ENCODE measurements at places on chromosomes 12 and 14.

DNA sequence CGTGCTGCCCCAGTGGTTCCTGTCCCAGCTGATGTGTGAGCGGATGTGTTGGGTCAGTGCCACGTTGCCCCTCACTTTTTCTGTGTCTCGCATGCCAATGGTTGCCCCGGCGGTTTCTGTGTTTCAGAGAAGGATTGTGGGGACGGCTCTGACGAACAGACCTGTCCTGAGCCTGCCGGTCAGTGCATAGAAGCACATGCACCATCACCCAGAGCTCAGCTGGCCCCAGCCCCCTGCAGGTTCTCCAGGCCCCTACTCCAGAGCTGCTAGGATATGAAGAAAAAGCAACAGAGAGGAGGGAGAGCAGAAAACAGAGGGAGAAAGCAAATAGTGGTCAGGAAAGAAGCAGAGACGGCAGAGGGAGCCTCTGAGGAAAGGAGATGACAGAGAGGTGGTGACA is 20.6 kb upstream of the LRP1-AS start:
- no peak for DNase-seq
- peaks cover 39% of the 10 kb centered on the region for H3K4me1 ChIP-seq
- peaks cover 69% of the 10 kb centered on the region for H3K36me3 ChIP-seq
- H3K27ac ChIP-seq: no peak overlapping the region
- no peaks in the 10 kb centered on the region for H3K27me3 ChIP-seq
- no peak overlapping the region for H3K4me3 ChIP-seq

DNA sequence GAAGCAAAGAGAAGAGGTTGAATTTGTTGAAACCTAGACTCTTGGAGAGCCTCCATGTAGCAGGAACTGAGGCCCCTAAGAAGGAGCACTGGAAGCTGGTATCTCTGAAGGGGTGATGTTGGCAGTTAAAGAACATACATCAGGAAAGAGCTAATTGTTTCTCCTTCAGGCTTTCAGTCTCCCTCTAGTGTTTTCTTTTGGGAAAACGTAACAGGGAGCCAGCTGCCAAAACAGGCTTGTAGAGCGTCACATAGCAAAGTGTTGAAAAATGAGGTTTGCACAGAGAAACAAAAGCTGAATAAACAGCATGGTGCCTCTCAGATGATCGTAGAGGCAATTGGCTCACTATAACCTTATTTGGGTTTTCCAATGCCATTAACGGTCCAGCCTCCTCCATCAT is 46.9 kb upstream of the CAND1 start:
- H3K4me3 ChIP-seq: no peak overlapping the region
- H3K27me3 ChIP-seq: no peaks in the 10 kb centered on the region
- H3K27ac ChIP-seq: no peak overlapping the region
- DNase-seq: peak; percentile 44
- H3K4me1 ChIP-seq: no peaks in the 10 kb centered on the region

- no peaks in the 10 kb centered on the region for H3K36me3 ChIP-seq
- no peak overlapping the region for H3K4me3 ChIP-seq
- no peaks in the 10 kb centered on the region for H3K4me1 ChIP-seq
- no peak overlapping the region for H3K27ac ChIP-seq
- H3K27me3 ChIP-seq: no peaks in the 10 kb centered on the region
These were observed 17.0 kb downstream of the SIX1 start for GRCh38 chr14:60632257-60632656.

GRCh38 chr12:3319723-3320492 is 171.1 kb upstream of the PRMT8 start:
- H3K4me1 ChIP-seq: no peaks in the 10 kb centered on the region
- H3K36me3 ChIP-seq: no peaks in the 10 kb centered on the region
- no peak overlapping the region for H3K27ac ChIP-seq
- H3K27me3 ChIP-seq: peaks cover 25% of the 10 kb centered on the region
- peak; percentile 27 for DNase-seq

- peaks cover 27% of the 10 kb centered on the region for H3K4me1 ChIP-seq
- no peaks in the 10 kb centered on the region for H3K27me3 ChIP-seq
- DNase-seq: peak; percentile 95
- no peaks in the 10 kb centered on the region for H3K36me3 ChIP-seq
These were observed 10.4 kb downstream of the BEST3 start for GRCh38 chr12:69688471-69689427.

DNA sequence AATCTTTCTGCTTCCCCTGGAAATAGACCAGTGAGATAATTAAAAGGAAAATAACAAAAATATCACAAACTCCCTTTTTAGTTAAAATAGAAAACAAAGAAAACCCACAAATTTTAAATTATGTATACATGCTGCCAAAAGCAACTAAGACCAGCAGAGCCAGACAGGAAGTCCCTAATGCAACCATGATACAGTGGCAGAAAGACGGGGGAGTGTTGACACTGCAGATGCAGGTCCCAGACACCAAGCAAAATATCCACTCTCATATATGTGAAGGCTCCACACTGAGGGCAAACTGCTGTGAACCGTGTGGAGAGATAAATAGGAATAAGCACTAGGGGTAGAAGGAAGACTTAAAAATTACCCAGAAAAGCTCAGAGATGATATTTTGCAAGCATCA is 401.0 kb downstream of the BTG1 start:
- H3K27ac ChIP-seq: no peak overlapping the region
- DNase-seq: no peak
- H3K27me3 ChIP-seq: no peaks in the 10 kb centered on the region
- no peak overlapping the region for H3K4me3 ChIP-seq
- no peaks in the 10 kb centered on the region for H3K4me1 ChIP-seq

DNA sequence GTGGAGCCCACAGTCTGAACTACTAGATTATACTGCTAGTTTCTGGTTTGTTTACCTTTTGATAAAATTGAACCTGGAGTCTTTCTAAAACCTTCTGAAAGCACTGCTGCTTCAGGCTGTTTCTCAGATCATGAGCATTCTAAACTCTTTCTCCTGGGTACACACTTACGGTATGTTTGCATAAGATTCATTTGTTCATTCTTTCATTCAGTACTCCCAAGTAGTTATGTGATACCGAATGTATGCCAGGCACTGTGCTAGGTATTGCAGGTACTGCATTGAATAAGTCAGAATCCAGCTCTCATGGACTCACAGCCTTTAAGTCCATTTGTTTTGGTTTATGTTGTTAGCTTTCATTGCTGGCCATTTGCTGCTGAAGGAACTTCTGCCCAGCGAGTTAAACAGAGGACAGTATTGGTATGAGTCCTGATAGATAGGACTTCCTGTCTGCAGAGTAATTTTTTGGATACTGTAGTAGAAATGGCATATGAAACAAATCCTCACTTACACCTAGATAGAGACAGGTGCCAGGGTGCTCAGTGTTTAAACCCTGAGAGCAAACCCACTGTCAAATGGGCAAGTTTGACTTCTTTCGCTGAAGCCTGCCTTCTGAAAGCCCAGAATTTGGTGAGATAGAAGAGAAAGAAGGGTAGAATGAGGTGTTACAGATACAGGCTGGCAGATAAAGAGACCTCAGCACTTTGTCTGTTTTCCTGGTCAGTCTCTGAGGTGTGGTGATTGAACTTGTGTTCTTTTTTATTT is 2.1 kb downstream of the SUSD6 start:
- peak overlapping the region; percentile 100 for H3K4me3 ChIP-seq
- DNase-seq: no peak
- H3K27ac ChIP-seq: peak overlapping the region; percentile 94
- peaks cover 60% of the 10 kb centered on the region for H3K4me1 ChIP-seq
- H3K36me3 ChIP-seq: no peaks in the 10 kb centered on the region

GRCh38 chr12:89029961-89030360 is 322.3 kb downstream of the DUSP6 start:
- no peaks in the 10 kb centered on the region for H3K36me3 ChIP-seq
- no peaks in the 10 kb centered on the region for H3K27me3 ChIP-seq
- no peaks in the 10 kb centered on the region for H3K4me1 ChIP-seq
- H3K27ac ChIP-seq: no peak overlapping the region

DNA sequence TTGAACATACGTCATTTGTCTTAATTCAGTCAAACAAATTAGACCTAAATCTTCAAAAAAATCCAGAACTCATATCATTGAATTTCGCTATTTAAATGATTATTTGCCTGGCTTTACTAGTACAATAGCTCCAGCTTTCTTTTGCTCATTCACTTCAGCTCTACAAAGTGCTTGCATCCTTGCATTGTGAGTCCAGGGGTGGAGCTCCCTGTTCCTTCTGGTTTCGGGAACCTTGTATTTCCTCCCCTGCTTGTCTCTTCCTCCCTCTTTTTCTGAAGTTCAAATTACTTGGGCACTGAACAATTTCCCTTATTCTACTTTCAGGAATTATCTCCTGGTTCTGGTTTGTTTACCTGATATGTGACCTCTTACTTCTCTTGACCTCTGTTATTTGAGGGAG is 58.1 kb upstream of the KITLG start:
- DNase-seq: peak; percentile 17
- no peaks in the 10 kb centered on the region for H3K27me3 ChIP-seq
- H3K4me1 ChIP-seq: peaks cover 22% of the 10 kb centered on the region
- no peaks in the 10 kb centered on the region for H3K36me3 ChIP-seq
- H3K27ac ChIP-seq: peak overlapping the region; percentile 14

- H3K4me1 ChIP-seq: no peaks in the 10 kb centered on the region
- no peaks in the 10 kb centered on the region for H3K36me3 ChIP-seq
- no peak for DNase-seq
- H3K4me3 ChIP-seq: no peak overlapping the region
- peaks cover 13% of the 10 kb centered on the region for H3K27me3 ChIP-seq
These were observed 1.5 kb downstream of the ASB2 start for GRCh38 chr14:93974833-93975232.

- no peaks in the 10 kb centered on the region for H3K4me1 ChIP-seq
- peak; percentile 13 for DNase-seq
- no peaks in the 10 kb centered on the region for H3K27me3 ChIP-seq
- H3K4me3 ChIP-seq: no peak overlapping the region
- H3K36me3 ChIP-seq: no peaks in the 10 kb centered on the region
- no peak overlapping the region for H3K27ac ChIP-seq
These were observed 279.9 kb upstream of the SYT1 start for GRCh38 chr12:78584695-78585094.

DNA sequence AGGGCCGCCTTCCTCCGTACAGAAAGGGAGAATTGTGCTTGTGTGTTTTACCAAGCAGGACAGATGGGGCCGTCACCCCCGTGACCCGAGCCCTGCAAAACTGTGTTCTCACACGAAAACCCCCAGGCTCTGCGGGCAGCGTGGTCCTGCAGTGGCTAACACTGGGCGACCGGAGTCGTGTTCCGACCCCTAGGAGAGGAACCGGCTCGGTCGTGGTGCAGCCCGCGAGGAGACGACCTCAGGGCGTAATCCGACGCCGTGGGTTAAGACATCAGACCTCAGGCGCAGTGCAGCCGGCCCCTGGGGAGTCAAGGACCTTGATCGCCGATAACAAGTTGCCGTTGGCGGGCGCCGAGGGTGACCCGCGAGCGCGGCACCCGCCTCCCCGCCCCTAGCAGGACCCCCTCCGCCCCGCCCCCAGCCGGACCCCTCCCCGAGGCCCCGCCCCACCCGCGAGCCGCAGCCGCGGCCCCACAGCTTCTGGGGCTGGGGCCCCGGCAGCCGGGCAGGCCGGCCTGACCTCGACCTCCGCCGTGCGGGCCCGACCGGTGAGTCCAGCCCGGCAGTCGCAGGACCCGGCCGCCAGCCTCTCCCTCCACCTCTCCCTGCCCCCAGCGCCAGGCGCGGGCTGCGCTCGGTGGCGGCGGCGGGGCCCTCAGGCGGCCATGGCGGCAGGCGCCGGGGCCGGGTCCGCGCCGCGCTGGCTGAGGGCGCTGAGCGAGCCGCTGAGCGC is at the start of gene CHPT1:
CHPT1 (plus strand) TSS at position 444 of the 733 bp plus-strand sequence; CDS start at position 666, 222 bp downstream.
- no peaks in the 10 kb centered on the region for H3K27me3 ChIP-seq
- peak; percentile 76 for DNase-seq
- peaks cover 7% of the 10 kb centered on the region for H3K4me1 ChIP-seq
- H3K36me3 ChIP-seq: no peaks in the 10 kb centered on the region
- H3K27ac ChIP-seq: peak within 1 kb of the TSS; percentile 58
- peak within 1 kb of the TSS; percentile 89 for H3K4me3 ChIP-seq

DNA sequence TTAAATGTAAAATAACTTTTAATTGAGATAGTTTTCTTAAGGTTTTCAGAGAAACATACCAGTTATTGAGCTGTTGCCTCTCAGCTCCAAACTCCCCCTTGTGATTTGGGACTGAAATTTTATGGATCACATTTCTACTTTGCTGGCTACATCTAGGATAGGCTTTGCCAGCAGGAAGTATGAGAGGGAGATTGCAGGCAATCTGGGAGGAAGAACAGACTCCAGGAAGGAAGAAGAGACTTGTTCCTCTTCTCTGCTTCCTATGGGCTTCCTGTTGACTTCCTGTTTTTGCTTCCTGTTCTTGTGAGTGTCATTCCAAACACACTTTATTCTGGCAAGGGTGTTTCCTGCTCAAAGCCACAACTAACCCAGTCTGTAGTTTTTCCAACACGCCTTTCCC is 312.9 kb downstream of the ITPR2 start:
- H3K36me3 ChIP-seq: no peaks in the 10 kb centered on the region
- no peak for DNase-seq
- no peak overlapping the region for H3K4me3 ChIP-seq

DNA sequence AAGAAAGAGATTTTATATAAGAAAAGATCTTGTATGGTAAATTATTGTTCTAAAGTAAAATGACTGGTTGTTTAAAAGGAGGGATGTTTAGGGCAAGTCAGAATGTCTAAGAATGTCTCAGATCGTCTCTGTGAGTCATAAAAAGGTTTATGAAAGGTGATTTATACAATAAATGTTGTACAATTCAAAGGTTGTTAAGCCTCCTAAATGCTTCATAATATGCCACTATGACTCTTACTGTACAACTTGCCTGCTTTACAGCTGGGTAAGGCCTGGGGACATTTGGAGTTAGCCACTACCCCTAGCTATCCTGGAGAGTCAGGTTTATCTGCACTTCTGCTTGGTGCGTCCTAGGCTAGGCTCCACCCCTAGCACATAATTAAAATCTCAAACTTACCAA is 927.4 kb downstream of the FSCB start:
- no peak overlapping the region for H3K4me3 ChIP-seq
- no peaks in the 10 kb centered on the region for H3K36me3 ChIP-seq
- H3K27ac ChIP-seq: no peak overlapping the region
- DNase-seq: no peak

DNA sequence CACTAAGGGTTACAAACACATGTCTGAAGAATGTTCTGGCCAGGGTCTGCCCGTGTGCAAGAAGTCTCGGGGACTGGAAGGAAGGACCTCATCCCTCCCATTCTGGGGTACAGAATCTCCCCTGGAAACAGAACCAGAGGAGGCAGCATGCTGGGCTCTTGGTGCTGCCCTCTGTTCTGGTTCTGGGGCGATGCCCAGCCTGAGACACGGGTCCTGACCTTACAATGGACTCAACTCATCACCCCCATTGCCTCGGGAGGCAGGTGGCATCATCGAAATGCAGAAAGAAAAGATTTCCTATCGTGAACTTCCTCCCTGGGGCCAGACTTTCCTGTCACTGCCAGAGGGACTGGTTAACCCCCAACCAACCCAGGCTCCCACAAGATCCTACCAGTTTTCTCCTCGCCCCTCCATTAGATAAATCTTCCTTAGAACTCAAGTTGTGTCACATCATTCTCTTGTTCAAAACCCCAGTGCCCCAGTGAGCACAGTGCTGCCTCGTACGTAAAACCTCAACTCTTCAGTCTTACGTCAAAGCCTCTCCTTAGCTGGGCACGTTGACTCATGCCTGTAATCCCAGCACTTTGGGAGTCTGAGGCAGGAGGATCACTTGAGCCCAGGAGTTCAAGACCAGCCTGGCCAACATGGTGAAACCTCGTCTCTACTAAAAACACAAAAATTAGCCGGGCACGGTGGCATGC is 52.1 kb downstream of the PSMA6 start:
- H3K27ac ChIP-seq: no peak overlapping the region
- no peak for DNase-seq
- no peak overlapping the region for H3K4me3 ChIP-seq
